Type B pancreatic cell (in vitro differentiated cells): ENCODE measurements at places on chromosomes 3 and 15.

GRCh38 chr3:168839653-168840052 is 743.9 kb upstream of the GOLIM4 start:
- no peak overlapping the region for H3K4me3 ChIP-seq
- H3K27ac ChIP-seq: no peak overlapping the region
- no peaks in the 10 kb centered on the region for H3K36me3 ChIP-seq
- H3K4me1 ChIP-seq: no peaks in the 10 kb centered on the region

- DNase-seq: no peak
- peak overlapping the region; percentile 8 for H3K27ac ChIP-seq
- no peaks in the 10 kb centered on the region for H3K27me3 ChIP-seq
These were observed 17.8 kb downstream of the CDV3 start for GRCh38 chr3:133591271-133591742.

DNA sequence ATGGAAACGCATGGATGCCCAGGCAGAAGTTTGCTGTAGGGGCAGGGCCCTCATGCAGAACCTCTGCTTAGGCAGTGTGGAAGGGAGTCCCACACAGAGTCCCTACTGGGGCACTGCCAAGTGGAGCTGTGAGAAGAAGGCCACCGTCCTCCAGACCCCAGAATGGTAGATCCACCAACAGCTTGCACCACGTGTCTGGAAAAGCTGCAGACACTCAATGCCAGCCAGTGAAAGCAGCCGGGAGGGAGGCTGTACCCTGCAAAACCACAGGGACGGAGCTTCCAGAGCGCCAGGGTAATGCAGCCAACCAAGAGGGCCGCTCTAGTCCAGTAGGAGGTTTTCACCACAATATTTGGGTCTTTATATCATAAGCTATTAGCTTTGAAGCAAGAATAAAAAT is 97.1 kb upstream of the IQSEC1 start:
- no peaks in the 10 kb centered on the region for H3K36me3 ChIP-seq
- H3K27ac ChIP-seq: no peak overlapping the region
- no peaks in the 10 kb centered on the region for H3K4me1 ChIP-seq
- H3K4me3 ChIP-seq: no peak overlapping the region
- no peak for DNase-seq

DNA sequence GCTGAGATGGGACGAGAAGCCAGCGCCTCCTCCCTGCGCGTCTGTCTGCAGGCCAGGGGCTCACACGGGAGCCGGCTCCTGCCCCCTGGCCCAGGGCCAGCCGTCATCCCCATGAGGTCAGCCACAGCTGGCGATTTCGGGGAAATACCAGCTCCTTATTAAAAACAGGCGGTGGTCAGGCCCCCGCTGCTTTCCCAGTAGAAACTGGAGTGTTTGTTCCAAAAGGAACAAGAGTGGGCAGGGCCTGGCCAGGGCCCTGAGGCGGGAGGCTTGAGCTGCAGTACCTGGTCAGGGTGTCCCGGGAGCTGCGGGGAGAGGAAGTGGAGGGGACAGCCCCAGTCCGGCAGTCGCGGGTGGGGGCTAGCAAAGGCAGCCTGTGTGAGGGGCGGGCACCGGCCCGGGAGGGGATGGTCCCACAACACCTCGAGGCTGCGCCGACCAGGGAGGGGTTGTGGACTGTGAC is 17.8 kb downstream of the MYL3 start:
- peaks cover 19% of the 10 kb centered on the region for H3K4me1 ChIP-seq
- H3K4me3 ChIP-seq: peak overlapping the region; percentile 84
- H3K27ac ChIP-seq: peak overlapping the region; percentile 76
- H3K36me3 ChIP-seq: peaks cover 4% of the 10 kb centered on the region
- DNase-seq: no peak

DNA sequence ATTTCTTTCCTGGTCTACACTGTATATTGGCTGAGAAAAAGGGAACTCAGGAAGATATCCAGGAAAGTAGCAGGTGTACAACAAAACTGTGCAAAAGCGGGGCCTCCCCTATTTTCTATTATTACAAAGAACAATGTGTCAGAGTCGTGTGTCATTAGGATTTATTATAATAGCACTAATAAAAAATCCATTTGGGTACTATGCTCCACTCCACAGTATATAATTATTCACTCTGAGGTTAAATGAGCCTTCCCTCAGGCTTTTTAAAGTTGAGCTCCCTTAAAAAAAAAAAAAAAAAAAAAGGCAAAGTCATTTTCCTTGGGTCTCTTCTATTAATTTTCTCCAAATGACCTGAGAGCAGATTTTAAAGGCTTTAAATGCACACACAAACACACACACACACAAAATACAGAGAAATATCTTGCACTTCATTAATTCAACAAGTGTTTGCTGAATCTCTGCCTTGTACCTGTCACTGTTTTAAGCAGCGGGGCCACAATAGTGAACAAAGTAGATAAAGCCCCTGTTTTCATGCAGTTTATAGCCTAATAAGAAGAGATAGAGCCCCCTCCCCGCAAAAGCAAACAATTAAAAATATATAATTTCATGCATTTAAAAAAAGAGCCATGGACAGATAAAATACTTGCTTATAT is 1.3 kb upstream of the DPP8 start:
- peaks cover 14% of the 10 kb centered on the region for H3K4me1 ChIP-seq
- no peaks in the 10 kb centered on the region for H3K27me3 ChIP-seq
- no peak for DNase-seq
- H3K36me3 ChIP-seq: no peaks in the 10 kb centered on the region

DNA sequence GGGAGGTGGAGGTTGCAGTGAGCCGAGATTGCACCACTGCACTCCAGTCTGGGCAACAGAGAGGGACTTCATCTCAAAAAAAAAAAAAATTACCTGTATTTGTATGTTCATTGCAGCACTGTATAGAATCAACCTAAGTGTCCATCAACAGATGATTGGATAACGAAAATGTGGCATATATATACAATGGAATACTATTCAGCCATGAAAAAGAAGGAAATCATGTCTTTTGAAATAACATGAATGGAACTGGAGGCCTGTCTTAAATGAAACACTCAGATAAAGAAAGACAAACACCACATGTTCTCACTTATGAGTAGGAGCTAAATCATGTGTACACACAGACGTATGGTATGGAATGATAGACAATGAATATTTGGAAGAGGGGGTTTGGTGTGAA is 59.4 kb upstream of the MEF2A start:
- no peak for DNase-seq
- no peak overlapping the region for H3K4me3 ChIP-seq
- H3K27me3 ChIP-seq: no peaks in the 10 kb centered on the region
- H3K27ac ChIP-seq: no peak overlapping the region
- peaks cover 7% of the 10 kb centered on the region for H3K4me1 ChIP-seq
- no peaks in the 10 kb centered on the region for H3K36me3 ChIP-seq

- H3K27me3 ChIP-seq: no peaks in the 10 kb centered on the region
- peaks cover 25% of the 10 kb centered on the region for H3K4me1 ChIP-seq
- H3K27ac ChIP-seq: no peak overlapping the region
These were observed 5.1 kb downstream of the RCN2 start for GRCh38 chr15:76936671-76937070.

DNA sequence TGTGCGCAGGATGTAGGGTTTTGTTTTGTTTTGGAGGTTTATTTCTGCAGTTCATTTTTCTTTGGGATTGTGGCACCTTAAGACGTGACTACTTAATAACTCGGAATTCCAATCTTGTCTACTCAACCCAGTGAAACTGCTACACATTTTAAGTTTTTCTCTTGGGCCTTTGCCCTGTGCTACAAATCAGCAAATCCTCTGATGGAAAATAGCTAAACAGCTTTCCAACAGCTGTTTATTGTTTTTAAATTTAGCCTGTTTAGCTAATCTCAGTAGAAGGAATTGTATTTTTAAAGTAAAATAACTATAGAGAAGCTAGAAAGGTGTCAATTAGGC is 48.4 kb downstream of the OPA1 start:
- no peak overlapping the region for H3K27ac ChIP-seq
- no peak overlapping the region for H3K4me3 ChIP-seq
- no peaks in the 10 kb centered on the region for H3K27me3 ChIP-seq

DNA sequence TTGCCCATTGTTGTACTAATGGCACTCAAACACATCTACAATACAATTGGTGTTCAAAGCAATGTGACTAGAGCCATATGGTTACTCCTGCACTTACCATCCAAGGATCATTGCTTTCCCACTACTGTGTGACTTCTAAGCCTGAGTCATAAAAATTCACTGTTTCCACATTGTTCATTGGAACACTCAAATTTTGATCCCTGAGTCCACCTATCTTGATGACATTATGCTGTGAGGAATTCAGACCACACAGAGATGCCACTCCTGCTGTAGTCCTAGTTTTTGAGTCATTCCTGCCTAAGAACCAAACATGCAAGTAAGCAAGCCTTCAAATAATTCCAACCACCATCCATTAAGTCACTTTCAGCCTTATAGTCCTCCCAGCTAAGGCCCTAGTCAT is 176.2 kb downstream of the EFHB start:
- no peaks in the 10 kb centered on the region for H3K4me1 ChIP-seq
- H3K27ac ChIP-seq: no peak overlapping the region
- no peak for DNase-seq
- H3K36me3 ChIP-seq: no peaks in the 10 kb centered on the region
- H3K4me3 ChIP-seq: no peak overlapping the region

DNA sequence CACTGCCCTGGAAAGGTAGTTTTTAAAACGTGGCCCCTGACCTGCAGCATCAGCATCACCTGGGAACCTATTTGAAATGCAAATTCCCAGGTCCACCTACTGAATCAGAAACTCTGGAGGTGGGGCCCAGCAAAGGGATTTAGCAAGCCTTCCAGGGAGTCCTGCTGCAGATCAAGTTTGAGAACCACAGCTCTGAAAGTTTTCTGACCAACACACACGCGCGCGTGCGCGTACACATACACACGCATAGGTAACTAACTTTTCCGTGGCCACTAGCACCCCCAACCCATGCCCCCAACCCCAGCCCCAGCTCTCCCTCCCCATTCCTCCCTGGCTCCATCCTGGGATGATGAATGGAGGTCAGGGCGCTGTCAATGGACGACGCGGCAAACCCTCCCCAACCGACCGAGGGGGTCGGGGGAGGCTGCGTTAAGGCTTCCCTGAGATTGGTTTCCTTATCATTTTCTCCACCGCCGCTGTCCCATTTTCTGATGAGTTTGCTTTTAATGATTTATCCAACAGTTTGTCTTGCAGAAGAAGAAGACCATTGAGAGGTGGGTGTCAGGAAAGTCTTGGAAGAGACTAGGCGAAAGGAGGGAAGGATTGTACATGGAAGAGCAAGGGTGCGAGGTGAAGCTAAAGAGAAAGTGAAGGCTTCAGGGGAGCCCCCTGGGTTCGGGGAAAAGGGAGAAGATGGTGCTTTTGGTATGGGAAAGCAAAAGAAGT is 590 bp upstream of the BOC start:
- peaks cover 72% of the 10 kb centered on the region for H3K4me1 ChIP-seq
- H3K27ac ChIP-seq: peak overlapping the region; percentile 85
- peaks cover 20% of the 10 kb centered on the region for H3K27me3 ChIP-seq
- H3K36me3 ChIP-seq: peaks cover 26% of the 10 kb centered on the region
- peak overlapping the region; percentile 96 for H3K4me3 ChIP-seq

DNA sequence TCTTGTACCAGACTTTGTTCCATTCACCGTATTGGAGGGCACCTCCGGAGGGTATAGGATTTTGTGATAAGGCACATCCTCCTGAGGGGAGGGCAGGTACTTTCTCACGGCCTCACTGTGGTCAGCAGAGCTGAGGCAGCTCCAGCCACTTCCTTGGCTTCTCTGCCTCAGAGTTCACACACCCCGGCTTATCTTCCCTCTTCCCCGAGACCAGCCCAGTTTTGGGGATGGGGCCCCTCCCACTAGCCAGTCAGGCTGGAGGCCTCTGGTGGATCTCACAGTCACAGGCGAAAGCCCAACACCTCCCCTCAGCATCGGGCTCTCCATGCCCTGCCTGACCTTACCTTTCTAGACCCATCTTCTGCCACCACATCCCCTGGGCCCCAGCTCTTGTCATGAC is 316.2 kb upstream of the CTDSPL start:
- no peak for DNase-seq
- H3K4me1 ChIP-seq: peaks cover 24% of the 10 kb centered on the region
- no peak overlapping the region for H3K4me3 ChIP-seq
- no peak overlapping the region for H3K27ac ChIP-seq
- H3K36me3 ChIP-seq: peaks cover 32% of the 10 kb centered on the region
- no peaks in the 10 kb centered on the region for H3K27me3 ChIP-seq

DNA sequence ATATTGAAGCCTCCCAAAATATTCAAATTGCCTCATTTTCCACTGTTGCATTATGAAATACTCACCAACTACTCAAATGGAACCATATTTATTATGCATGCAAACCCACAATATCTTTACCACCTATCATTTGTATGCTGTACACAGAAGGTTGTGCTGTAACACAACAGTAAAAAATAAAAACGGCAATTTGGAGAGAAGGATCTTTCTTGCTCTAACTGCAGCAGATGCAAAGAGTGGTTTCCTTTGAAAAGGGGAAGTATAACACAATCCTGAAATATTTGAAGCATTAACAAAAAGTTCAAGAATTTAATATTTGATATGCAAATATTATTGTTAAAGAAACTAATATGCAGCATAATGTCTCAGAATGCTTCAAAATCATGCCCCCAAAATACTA is 244.5 kb upstream of the SUCLG2 start:
- no peak overlapping the region for H3K4me3 ChIP-seq
- H3K4me1 ChIP-seq: no peaks in the 10 kb centered on the region
- H3K36me3 ChIP-seq: no peaks in the 10 kb centered on the region
- H3K27me3 ChIP-seq: peaks cover 6% of the 10 kb centered on the region
- no peak overlapping the region for H3K27ac ChIP-seq

- H3K27ac ChIP-seq: no peak overlapping the region
- peaks cover 7% of the 10 kb centered on the region for H3K4me1 ChIP-seq
- H3K4me3 ChIP-seq: no peak overlapping the region
- peaks cover 3% of the 10 kb centered on the region for H3K36me3 ChIP-seq
- no peaks in the 10 kb centered on the region for H3K27me3 ChIP-seq
These were observed 281.8 kb upstream of the TGFBR2 start for GRCh38 chr3:30324587-30324986.

GRCh38 chr15:88450125-88450798 is 16.9 kb downstream of the MRPL46 start:
- H3K36me3 ChIP-seq: no peaks in the 10 kb centered on the region
- H3K27me3 ChIP-seq: peaks cover 34% of the 10 kb centered on the region
- no peak overlapping the region for H3K4me3 ChIP-seq
- no peak overlapping the region for H3K27ac ChIP-seq

- peaks cover 11% of the 10 kb centered on the region for H3K36me3 ChIP-seq
- H3K27me3 ChIP-seq: no peaks in the 10 kb centered on the region
- no peak for DNase-seq
- H3K4me3 ChIP-seq: no peak overlapping the region
- H3K4me1 ChIP-seq: no peaks in the 10 kb centered on the region
These were observed 55.9 kb downstream of the NGLY1 start for GRCh38 chr3:25727316-25727715.

DNA sequence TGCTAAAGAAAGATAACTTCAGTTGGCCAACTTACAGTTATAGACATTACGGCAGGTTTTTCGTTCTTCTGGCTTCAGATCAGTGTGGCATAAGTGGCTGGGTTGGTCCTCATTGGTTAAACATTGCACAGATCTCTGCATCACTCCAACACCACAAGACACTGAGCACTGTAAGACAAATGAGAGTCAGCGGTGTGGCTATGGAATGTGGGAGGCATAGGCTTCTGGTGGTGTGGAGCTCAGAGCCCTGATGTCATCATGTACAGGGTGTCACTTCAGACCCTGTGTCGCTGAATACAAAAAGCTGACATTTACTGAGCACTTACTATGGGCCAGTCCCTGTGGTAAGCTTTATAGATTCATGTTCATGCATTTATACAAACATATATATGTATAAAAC is 146.0 kb downstream of the ADAMTS9 start:
- peaks cover 30% of the 10 kb centered on the region for H3K36me3 ChIP-seq
- H3K4me1 ChIP-seq: peaks cover 19% of the 10 kb centered on the region
- H3K27ac ChIP-seq: no peak overlapping the region
- H3K27me3 ChIP-seq: peaks cover 2% of the 10 kb centered on the region
